ENCODE measurements at places on chromosomes 12 and 14.

DNA sequence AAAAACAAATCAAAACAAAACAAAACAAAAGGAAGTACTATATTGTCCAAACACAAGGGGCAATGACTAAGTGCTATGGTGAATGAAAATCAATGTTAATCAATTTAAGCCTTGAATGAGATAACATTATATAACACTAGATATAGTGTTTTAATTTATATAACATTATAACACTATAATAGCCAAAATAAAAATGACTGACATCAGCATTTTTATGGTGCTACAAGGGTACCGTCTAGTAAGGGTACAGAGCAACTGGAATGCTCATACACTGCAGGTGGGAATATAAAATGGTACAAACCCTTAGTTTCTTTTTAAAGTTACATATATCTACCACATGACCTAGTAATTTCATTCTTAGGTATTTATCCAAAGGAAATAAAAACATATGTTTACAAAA lies 5.7 kb downstream of the NEDD8 start:
- no peak for DNase-seq

DNA sequence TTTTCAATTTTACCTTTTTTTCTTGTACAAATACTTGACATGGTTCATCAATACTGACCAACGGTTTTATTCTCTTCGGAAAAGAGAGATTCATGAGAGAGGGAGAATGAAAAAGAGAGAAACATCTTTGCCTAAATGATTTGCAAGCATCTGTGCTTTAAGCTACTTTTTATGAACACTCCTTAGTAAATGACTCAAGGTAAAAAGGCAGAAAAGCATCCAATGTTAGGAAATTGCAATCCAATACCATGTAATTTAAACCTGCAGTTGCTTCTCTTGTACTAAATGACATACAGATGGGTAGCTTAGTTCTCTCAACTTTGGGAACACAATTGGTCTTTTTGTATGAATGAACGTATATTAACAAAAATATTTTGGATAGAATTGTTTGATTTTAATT lies 46.1 kb downstream of the MSRB3 start:
- DNase-seq = no peak

GRCh38 chr12:2094597-2094996 lies 41.8 kb downstream of the CACNA1C start:
- DNase-seq = no peak

DNA sequence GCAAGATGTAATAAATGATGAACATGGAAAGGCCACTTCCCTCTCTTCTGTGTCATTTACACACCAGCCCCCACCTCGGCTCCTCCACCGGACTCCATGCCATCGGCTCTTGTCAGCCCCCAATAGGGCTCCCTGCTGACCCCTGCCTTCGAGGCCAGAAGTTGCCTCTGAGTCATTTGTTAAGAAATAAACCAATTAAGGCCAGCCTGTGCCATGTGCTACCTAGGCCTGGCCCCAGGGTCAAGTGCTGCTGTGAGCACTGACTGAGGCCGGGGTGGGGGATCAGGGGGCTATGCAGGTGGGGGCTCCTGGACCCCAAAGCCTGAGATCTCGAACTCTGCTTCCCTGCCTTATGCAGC lies 53.2 kb downstream of the TESC start:
- DNase-seq = no peak

- DNase-seq = no peak
These were observed 65.9 kb upstream of the C14orf180 start for GRCh38 chr14:104513641-104514046.

DNA sequence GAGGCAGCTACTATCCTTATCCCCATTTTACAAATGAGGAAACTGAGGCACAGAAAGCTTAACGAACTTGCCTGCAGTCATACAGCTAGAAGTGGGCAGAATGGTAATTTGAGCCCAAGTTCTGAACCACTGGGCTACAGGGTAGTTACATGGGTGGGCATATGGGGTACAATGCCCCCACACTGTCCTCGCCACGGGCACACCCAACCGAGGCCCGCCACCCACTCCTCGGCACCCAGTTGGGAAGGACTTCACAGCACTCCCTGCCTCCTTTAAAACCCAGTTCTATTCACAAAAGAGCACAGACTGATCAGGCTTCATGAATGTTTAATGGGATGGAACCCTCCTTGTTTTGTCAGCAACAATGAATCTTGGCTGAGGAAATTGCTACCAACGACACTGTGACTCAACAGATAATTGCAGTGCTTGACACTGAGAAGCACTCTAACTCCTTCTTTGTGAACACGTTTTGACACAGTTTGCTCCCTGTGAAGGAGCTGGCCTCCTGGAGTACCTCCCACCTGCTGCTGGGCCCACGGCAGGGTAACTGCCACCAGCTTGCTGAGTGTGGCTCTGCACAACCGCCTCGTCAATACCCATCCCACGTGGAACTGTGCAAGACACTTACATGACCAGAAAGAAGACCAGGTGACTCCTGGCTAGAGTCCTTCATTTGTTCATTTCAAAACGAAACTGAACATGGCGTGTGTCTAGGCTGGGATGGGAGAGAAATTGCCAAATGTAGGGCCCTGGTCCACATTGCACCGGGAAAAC lies 63.5 kb downstream of the CLMN start:
- no peak for DNase-seq
